Stimulated activated CD8-positive, alpha-beta memory T cell treated with anti-CD3 and anti-CD28 coated beads, Interleukin-4, amount 100 ng/mL, for 1 hour (primary cell): ENCODE measurements at places on chromosomes 3 and 15.

DNA sequence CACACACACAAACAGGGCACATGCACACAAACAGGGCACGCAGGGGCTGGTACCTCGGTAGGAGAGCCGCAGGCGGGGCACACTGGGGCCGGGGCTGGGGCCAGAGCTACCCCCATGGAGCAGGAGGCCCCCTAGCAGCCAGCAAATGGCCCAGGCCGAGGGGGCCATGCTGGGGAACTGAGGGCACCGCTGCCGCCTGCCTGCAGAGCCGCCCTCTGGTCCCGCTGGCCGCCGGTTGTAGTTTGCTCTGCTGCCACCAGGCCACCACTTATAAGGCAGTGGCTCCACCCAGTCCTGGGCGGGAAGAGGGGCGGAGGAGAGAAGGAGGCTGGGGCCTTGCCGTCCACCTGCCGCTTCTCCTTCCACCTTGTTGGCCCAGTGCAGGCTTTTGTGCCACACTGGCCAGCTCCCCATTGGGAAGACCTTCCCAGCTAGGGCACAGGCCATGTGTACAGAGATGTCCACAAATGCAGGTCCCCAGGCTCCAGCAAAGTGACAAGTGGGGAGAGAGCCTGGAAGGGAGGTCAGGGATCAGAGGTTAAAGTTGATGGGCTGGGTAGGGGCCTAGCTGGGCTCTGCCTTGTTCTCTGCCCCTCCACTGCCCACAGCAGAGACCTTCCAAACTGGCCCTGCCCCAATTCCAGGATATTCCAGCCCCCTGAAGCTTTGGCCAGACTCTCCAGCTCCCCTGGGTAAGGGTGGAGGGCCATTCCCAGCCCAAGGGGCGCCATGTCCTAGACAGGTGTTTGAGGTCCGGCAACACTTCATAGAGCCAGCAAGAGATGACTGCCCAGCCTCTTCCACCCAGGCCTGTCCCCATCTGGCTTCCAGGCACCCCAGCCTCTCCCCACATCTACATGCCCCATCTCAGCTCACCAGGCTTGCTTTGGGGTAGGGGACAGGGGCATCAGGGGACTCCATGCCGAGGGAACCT is at the start of gene SEMA3G:
Gene SEMA3G, minus strand, starts transcription at position 244 of the 934 bp plus-strand sequence. Its CDS starts 76 bp downstream, at position 168.
- peak; percentile 36 for DNase-seq

- no peak for DNase-seq
Observed at GRCh38 chr3:45554006-45554666, 40.4 kb upstream of the LIMD1 start.

- no peak for DNase-seq
Observed at GRCh38 chr3:159917141-159917540, 71.5 kb upstream of the IL12A start.

DNA sequence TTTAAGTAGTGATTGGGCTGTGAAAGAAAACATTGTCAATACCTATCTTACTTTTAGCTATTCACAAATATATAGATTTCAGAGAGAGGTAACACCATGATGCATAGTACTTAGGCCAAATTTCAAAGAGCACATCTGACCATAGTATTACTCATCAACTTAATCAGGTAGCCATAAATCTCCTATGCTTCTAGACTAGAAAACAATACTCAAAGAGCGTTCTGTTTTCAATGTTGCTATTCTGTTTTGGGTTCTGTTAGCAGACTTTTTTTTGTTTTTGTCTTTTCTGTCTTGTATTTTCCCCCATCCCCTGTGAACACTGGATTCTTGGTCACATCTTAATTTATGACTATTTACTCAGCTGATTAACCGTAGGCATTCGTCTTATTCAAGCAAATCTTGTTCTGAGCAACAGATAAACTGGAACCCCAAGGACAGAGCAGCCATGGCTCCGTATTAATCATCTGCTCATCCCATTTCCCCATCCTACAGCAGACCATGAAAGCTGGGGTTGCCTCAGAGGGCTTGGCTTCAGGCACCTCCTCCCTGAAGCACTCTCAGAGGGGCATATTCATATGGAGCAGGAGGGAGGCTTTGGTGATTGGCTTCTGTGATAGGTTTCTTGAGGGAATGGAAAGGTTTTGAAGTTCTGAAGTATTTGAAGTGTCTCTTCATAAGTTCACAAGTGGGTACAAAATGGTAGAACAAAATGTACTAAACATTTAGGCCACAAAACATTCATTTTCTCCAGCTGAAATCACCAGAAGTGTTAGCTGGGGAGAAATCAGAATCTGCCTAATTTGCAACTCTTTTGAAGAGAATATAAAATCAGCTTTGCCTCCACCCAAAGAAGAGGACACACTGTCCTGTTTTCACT is 105.3 kb downstream of the TNIK start:
- no peak for DNase-seq

DNA sequence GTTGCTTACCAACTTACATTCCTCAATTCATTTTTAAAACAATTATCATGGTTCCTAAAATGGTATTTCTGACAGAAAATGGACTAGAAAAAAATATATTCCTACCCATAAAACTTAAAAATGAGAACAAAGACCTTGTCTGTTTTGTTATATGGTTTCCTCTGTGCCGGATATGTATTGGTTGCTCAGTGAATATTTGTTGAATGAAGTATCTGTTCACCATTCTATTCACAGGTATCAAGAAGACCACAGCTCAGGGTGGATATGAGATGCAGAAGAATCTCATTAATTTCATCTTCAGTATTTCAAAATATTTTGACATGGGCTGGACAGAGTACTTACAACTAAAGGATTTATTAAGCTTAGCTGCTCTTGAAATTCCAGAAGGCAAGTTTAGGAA is 58.1 kb downstream of the TUSC7 start:
- DNase-seq = no peak

DNA sequence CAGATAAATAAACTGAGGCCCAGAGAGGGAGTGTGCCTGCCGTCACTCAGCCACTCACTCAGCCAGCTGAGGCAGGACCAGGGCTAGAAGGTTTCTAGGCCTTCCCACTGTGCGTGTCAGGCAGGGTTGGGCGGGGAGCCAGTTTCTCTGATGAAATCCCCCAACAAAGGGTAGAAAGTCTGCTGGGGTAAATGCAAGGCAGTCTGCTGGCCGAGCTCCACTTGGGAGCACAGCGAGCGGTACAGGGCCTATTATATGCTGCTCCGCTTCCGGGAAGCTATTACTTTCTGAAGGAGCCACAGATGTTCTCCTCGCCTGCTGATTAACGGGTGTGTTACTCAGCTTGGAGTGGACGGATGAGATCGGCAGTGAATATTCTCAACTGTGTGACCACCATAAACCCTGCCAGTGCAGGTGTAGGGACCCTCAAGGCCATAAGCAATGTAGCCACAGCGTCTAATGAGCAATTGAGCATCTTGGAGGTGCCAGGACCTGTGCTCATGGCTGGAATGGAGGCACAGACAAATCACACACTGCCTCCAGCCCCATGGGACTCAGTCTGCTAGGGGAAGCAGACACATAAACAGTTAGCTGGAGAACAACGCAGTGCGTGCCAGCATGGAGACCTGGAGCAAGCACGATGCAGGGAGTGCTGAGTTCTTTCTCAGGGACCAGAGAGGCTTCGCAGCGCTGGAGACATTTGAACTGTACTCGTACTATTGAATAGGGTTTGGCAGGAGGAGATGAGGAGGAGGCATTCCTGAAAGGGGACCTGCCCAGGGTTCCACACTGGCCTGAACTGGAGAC is 42.1 kb downstream of the CORO2B start:
- no peak for DNase-seq

GRCh38 chr3:187929112-187929816 is 184.0 kb upstream of the BCL6 start:
- no peak for DNase-seq

DNA sequence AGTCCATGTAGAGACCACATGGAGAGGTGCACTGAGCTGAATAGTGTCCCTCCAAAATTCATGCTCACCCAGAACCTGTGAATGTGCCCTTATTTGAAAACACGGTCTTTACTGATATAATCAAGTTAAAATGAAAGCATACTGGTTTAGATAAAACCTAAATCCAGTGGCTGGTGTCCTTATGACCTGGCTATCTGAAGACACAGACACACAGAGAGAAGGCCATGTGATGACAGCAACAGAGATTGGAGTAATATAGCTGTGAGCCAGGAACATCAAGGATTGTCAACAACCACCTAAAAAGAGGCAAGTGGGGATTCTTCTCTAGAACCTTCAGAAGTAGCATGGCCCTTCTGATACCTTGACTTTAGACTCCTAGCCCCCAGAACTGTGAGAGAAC is 54.7 kb upstream of the CD47 start:
- no peak for DNase-seq

DNA sequence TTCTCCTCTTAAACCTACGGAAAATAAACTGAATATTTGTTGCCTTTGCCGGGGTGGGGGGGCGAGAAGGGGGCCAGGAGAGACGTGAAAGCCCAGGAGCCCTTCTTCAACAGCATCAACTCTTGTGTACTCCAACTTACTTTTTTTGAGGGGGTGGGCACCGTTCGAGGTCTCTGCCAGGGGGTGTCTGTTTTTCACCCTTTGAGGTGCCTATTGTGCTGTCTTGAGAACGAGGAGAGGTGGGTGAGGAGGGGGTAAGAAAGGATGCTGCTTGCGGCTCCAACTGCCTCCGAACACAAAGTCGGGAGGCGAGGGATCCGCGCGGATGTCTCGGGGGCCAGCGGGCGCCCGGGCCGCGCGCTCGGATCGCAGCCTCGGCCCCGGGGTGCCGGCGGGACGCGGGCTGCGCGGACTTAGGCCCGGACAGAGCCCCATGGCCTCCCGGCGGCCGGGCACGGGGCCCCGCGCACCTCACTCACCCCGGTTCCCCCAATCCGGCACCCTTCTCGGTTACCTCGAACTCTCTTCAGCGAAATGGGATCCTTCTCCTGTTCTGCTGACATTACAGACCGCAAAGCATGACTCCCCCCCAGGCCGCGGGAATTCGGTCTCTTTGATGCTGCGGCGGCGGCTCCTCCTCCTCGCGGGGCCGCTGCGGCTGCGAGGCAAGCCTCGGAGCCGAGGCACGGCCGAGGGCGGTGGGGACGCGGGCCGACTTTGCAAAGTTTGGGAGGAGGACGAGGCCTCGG is 650 bp downstream of the PYGO1 start:
- DNase-seq = no peak

GRCh38 chr15:90307661-90308060 is 42.2 kb downstream of the NGRN start:
- no peak for DNase-seq

GRCh38 chr3:39106281-39106811 is 1.1 kb downstream of the GORASP1 start:
- DNase-seq = no peak

DNA sequence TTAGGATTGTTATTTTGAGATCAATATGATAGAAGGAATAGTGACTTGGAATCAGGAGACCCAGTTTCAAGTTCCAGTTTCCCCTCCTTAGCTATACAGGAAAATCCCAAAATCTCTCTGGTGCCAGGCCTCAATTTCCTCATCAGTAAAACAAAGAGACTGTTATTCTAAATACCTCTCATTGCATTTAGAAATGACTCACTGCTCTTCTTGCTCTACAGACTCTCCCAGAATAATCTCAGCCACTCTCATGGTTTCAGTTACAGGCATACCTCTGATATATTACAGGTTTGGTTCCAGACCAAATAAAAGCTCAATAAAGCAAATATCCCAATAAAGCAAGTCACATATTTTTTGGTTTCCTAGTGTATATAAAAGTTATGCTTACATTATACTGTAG is 28.3 kb downstream of the IMPG2 start:
- DNase-seq = no peak

DNA sequence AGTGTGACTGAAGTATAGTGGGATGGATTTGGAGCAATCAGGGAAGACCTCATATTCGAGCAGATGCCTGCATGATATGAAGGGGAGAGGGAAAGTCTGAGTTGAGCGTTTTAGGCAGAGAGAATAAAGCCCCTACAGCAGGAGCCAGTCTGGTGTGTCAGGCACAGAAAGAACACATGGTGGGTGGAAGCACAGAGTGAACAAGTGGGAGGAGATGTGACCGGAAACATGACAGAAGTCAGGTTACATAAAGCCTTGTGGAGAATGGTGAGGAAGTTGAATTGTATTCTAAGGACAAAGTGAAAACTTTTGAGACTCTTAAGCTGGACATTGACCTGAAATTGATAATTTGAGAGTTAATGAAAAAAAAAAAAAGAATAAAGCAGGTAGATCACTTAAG is 541.0 kb downstream of the PLOD2 start:
- no peak for DNase-seq

GRCh38 chr3:47910777-47911440 is 105.3 kb downstream of the MAP4 start:
- no peak for DNase-seq

- DNase-seq = no peak
Observed at GRCh38 chr3:195718477-195718984, 2.2 kb upstream of the MUC20 start.

GRCh38 chr3:24937780-24938179 is 443.1 kb upstream of the THRB start:
- no peak for DNase-seq

DNA sequence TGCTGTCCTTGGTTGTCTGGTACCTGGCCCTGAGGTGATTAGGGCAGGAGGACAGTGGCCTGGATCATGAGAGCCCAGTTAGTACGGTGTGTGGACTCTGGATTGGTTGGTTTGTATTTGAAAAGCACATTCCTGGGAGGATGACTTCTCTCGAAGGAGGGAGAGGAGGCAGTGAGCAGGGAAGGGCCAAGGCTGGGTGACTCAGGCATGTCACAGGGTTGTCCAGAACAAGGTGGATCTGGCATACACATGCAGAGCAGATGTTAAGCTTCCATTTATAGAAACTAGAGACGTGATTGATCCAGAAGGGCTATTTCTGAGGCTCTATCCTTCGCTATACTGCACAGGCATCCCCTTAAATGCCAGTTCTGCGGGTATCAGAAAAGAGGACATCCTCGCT is 34.4 kb downstream of the FAM240A start:
- DNase-seq = no peak

GRCh38 chr3:102178817-102179216 is 256.0 kb upstream of the ZPLD1 start:
- DNase-seq = no peak

DNA sequence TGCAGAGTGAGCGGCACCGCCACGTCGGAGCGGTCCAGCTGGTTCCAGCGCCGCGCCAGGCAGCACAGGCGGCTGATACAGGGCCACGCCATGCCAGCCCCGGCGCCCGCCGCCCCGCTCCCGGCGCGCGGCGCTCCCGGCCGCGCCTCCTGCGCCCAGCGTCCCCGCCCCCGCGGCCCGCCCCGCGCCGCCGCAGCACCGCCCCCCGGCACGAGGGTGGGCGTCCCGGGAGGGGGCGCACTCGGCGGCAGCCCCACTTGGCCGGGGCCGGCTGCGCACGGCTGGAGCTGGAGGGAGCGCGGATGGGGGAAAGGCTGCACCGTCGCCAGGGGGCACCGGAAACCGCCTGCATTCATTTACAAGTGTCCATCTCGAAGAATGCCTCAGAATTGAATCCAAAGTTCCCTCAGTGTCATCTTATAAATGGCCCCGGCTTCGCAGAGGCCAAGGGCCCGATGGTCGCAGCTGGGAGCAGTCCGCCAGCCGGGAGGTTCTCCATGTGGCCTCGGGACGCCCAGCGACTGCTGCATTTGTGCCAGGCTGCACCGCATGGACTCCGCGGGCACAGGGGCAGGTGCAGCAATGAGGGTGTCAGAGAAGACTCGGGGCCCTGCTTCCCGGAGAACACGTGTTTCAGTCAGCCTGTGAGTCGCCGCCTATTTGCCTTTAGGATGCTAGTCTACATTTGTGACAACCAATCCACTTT is at the start of gene MAP6D1:
Gene MAP6D1, minus strand, starts transcription at position 122 of the 706 bp plus-strand sequence. Its CDS starts 30 bp downstream, at position 92.
- DNase-seq = no peak
